ENCODE measurements at places on chromosomes 3 and 15.

GRCh38 chr3:7547826-7548225 lies 686.9 kb downstream of the GRM7 start:
- H3K36me3 ChIP-seq = no peaks in the 10 kb centered on the region
- H3K27me3 ChIP-seq = no peaks in the 10 kb centered on the region
- no peak for DNase-seq
- H3K4me3 ChIP-seq = no peak overlapping the region

DNA sequence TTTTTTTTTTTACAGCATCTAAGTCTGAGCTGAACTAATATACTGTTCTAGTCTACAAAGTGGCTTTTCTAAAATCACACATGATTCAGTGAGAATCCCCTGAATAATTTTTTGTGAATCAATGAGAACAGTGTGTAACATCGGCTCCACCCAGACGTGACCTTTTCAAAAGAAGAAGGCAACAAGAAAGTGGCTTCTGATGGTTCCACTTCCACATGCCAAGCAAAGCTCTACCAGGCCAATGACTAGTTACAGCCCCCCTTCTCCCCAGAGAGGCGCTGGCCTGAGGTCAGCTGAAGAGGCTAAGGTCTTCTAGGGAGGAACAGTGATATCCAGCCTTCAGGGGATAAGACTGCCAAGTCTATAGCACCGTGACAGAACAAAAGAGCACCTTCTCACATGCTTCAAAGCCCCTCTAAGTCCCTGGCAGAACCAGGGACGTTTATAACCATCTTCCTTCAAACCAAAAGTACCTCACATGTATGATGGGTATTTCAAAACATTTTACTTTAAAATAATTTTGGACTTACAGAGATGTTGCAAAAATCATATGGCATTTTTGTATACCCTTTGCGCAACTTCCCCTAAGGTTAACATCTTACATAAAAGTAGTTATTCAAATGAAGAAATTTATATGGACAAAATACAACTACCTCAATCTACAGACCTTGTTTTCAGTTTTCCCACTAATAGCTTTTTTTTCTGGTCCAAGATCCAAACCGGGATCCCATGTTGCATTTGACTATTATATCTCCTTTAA lies 177.9 kb downstream of the OSBPL10 start:
- H3K27me3 ChIP-seq = no peaks in the 10 kb centered on the region
- H3K4me3 ChIP-seq = no peak overlapping the region
- no peak for DNase-seq
- no peaks in the 10 kb centered on the region for H3K36me3 ChIP-seq

GRCh38 chr3:12689997-12690711 lies 26.2 kb upstream of the RAF1 start:
- H3K4me3 ChIP-seq = no peak overlapping the region
- no peaks in the 10 kb centered on the region for H3K36me3 ChIP-seq
- no peak overlapping the region for H3K27ac ChIP-seq
- no peaks in the 10 kb centered on the region for H3K4me1 ChIP-seq
- no peaks in the 10 kb centered on the region for H3K27me3 ChIP-seq
- DNase-seq = no peak

- no peaks in the 10 kb centered on the region for H3K36me3 ChIP-seq
- H3K4me3 ChIP-seq = no peak overlapping the region
- H3K27ac ChIP-seq = no peak overlapping the region
- no peaks in the 10 kb centered on the region for H3K4me1 ChIP-seq
- DNase-seq = no peak
Observed at GRCh38 chr3:52721730-52722008, 15.8 kb downstream of the SPCS1 start.

- H3K4me3 ChIP-seq = no peak overlapping the region
- no peaks in the 10 kb centered on the region for H3K27me3 ChIP-seq
- H3K36me3 ChIP-seq = peaks cover 8% of the 10 kb centered on the region
Observed at GRCh38 chr3:123229145-123229544, 27.4 kb downstream of the SEC22A start.

GRCh38 chr15:89052474-89052873 lies 35.8 kb upstream of the ABHD2 start:
- H3K27me3 ChIP-seq = no peaks in the 10 kb centered on the region
- DNase-seq = no peak
- no peak overlapping the region for H3K27ac ChIP-seq
- no peaks in the 10 kb centered on the region for H3K36me3 ChIP-seq

DNA sequence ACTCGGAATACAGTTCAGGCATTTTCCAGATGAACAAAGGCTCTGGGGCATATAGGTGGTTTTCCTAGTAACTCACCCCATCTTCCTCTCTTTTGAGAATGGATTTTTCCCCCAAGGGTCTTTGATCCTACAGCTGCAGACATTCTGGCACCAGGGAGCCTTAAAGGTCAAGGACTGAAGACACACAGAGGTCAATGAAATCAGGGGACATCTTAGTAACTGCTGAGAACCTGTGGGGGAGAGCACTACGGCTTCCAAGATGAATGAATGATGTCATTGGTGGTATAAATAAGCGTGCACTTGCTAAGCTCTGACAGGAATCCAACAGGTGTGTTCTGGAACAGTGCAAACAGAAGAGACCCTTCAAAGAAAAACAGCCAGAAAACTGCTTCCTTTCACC lies 36.3 kb downstream of the TMEM212 start:
- H3K4me1 ChIP-seq = peaks cover 2% of the 10 kb centered on the region
- H3K36me3 ChIP-seq = no peaks in the 10 kb centered on the region
- no peak overlapping the region for H3K27ac ChIP-seq
- no peaks in the 10 kb centered on the region for H3K27me3 ChIP-seq
- DNase-seq = no peak

DNA sequence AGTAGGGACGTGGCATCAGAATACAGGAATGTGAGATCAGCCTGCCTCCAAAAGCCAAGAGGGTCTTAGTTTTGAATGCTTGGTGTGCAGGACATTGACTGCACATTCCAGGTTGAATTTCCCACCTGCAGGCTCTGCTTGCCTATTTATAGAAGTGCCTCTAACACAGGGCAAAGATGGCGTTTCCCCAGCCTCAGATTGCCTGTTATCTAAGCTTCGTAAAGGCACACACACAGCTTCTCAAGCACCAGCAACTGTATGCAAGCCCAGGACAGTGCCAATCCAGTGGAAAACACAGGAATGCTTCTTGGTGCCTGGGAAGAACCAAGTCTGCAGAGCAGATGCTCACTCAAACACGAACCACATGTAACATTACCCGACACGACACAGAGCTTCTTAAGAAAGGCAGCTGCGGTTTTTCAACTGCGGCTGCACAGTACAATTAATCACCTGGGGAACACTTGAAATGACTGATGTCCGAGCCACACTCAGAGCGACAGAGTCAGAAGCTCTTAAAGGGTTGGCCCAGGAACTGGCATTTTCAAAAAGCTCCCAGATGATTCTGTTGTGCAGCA lies 90.0 kb upstream of the ANKRD34C start:
- peaks cover 5% of the 10 kb centered on the region for H3K4me1 ChIP-seq
- no peak overlapping the region for H3K4me3 ChIP-seq
- H3K36me3 ChIP-seq = no peaks in the 10 kb centered on the region
- no peaks in the 10 kb centered on the region for H3K27me3 ChIP-seq
- no peak for DNase-seq

DNA sequence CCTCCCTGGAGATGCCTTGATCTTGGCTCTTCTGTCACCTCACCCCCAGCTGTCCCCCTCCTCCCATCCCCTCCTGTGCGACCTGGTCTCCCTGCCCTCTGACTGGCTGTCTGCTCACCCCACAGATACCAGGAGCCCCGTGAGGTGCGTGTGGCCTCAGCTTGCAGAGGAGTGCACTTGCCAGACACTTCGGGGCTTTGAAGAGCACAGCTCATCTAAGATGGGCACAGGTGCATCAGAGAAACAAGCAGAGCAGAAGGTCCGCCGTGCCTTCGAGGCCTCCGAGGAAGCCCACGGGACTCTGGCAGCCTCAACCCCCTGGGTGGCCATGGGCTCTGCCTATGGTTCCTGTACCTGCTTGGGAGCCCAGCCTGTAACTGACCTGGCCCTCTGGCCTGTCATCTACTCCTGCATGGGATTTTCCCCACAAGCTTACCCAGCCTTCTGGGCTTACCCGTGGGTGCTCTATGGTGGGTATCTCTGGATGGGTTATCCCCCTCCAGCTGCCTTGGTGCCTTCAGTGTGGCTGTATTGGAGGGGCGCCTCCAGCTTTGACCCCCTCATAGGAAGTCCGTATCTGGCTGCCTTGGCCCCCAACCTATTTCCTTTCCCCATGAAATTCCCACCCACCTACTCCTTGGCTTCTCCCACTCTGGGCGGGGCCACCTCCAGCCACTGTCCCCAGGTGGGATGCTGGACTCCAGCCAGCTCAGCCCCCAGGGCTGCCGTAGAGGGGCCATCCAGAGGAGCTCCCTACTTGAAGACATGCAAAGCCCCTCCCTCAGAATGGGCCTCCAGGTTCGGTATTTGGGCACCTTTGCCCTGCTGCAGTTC lies 3.8 kb downstream of the PRR23E start:
- no peaks in the 10 kb centered on the region for H3K4me1 ChIP-seq
- DNase-seq = no peak
- no peak overlapping the region for H3K4me3 ChIP-seq
- no peaks in the 10 kb centered on the region for H3K36me3 ChIP-seq
- H3K27me3 ChIP-seq = no peaks in the 10 kb centered on the region

DNA sequence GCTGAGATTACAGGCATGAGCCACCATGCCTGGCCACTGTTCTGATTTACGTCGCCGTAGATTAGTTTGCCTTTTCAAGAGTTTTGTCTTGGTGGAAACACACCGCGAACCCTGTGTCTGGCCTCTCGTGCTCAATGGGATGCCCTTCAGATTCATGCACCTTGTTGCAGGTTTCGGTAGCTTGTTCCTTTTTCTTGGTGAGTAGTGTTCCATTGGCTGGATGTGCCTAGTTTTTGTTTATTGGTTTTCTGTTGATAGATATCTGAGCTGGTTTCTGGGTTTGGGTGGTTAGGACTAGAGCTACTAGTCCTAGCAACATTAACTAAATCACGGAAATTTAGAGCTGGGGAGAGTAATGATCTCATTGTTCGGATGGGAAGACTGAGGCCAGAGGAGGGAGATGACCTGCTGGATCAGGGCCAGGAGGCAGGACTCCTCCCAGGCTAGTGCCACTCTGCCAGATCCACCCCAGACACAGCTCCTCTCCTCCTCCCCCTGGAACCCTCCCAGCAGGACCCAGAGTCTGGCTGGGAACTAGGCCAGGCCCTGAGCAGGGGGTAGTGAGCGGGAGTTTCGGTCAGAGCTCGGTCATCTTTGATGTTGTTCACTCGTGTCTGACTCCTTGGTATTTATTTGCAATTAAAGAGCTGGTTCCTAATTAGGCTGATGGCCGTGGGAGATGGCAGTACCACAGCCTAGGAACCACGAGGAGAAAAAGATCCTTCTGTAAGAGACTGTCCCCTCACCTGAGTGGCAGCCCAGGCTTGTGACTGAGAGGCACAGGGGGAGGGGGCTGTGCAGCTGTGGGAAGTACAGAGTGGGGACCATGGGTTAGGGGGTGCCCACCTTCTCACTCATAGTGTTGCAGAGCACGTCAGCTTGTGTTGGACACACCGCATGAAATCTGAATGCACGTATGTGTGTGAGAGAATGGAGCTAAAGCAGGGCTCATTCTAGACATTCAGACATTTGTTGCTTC lies 73.4 kb downstream of the SMAD6 start:
- no peak overlapping the region for H3K4me3 ChIP-seq
- no peak overlapping the region for H3K27ac ChIP-seq
- H3K27me3 ChIP-seq = no peaks in the 10 kb centered on the region
- H3K4me1 ChIP-seq = peaks cover 29% of the 10 kb centered on the region
- DNase-seq = no peak
- H3K36me3 ChIP-seq = no peaks in the 10 kb centered on the region

DNA sequence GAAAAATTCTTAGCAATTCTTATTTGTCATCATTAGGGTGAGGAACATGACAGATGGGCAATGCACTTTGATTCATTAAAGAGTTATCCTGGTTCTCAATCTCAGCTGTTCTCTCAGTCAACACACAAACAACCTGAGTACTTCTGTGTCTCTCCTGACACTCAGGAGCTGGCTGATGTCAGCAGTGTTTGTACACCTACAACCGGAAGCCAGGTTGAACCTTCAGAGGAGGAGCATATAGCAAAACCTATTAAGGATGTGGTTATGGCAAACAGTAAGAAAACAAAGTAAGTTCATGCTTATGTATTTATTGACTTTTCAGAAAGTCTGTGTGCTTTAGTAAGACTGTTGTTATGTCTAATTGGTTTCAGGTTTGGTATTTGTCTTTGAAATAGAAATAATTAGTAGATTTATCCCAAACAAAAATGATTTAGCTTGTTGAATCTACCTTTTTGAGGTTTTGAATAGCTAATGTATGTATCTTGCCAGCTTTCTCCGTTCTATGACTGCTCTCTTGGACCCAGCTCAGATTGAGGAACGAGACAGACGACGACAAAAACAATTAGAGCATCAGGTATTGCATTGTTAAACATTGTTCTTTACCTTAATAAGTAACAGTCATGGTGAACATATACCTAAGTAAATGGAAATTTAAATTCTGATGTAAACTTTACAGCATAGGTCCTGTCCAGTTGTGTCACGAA lies 36.6 kb downstream of the CCDC66 start:
- no peak overlapping the region for H3K27ac ChIP-seq
- H3K36me3 ChIP-seq = peaks cover 11% of the 10 kb centered on the region
- H3K4me3 ChIP-seq = no peak overlapping the region
- H3K4me1 ChIP-seq = no peaks in the 10 kb centered on the region

DNA sequence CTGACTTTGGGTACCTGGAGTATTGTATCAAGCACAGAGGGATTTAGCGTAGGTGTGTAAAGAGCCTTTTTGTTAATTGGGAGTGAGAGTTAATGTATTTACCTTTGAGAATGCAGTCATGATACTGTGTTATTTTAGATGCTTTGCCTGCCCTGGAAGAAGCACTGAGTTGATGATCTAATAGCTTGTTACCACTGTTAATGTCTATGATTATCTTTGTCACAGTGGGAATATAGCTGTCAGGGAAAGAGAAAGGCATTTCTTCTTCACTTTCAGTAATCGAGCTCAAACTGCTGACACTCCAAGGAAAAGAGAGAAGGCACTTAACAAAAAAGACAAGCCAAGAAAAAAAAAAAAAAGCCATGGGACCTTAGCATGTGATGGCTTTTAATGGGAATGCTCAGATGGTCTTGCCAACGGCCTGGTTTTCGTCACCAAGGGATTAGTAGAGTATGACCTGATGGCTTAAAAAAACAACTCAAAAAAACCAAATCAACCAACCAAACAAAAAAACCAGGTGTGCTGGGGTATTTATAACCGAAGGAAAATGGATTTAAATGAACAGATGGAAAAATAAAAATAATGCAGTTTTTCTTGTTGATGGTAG lies 387.4 kb downstream of the PTPRG start:
- no peak for DNase-seq
- H3K27ac ChIP-seq = no peak overlapping the region
- no peak overlapping the region for H3K4me3 ChIP-seq
- H3K27me3 ChIP-seq = no peaks in the 10 kb centered on the region
- H3K36me3 ChIP-seq = no peaks in the 10 kb centered on the region
- peaks cover 28% of the 10 kb centered on the region for H3K4me1 ChIP-seq

- no peaks in the 10 kb centered on the region for H3K4me1 ChIP-seq
- no peak overlapping the region for H3K4me3 ChIP-seq
- DNase-seq = no peak
- H3K27me3 ChIP-seq = no peaks in the 10 kb centered on the region
- no peaks in the 10 kb centered on the region for H3K36me3 ChIP-seq
Observed at GRCh38 chr3:2929574-2929973, 180.6 kb downstream of the IL5RA start.

Data from H1 (cell line).